Placental pericyte (primary cell): ENCODE measurements at places on chromosomes 3 and 15. TPM values are rescaled to one million over a fixed set of nuclear protein-coding genes. Genes with fewer than 3 reads are reported as not detected.

Gene PPIP5K1
- total RNA-seq, result 10.7 and 26.7 TPM in 2 replicates

Gene RSL24D1
- total RNA-seq, result 63.0 and 121 TPM in 2 replicates

Gene DUOX1
- total RNA-seq, result under 0.01 TPM in 1 of 2 replicates, not detected in the other

Gene HTR3D
- total RNA-seq, result not detected in 2 replicates

Gene RAD51
- total RNA-seq, result 2.0 and 10.7 TPM in 2 replicates

Gene COL6A5
- total RNA-seq, result under 0.01 and 0.14 TPM in 2 replicates

Gene DUOXA2
- not detected in 2 replicates for total RNA-seq

Gene UBA3
- 40.3 and 69.6 TPM in 2 replicates for total RNA-seq
